ENCODE measurements at places on chromosomes 2 and 18. TPM values are rescaled to one million over a fixed set of nuclear protein-coding genes. Genes with fewer than 3 reads are reported as not detected.

DNA sequence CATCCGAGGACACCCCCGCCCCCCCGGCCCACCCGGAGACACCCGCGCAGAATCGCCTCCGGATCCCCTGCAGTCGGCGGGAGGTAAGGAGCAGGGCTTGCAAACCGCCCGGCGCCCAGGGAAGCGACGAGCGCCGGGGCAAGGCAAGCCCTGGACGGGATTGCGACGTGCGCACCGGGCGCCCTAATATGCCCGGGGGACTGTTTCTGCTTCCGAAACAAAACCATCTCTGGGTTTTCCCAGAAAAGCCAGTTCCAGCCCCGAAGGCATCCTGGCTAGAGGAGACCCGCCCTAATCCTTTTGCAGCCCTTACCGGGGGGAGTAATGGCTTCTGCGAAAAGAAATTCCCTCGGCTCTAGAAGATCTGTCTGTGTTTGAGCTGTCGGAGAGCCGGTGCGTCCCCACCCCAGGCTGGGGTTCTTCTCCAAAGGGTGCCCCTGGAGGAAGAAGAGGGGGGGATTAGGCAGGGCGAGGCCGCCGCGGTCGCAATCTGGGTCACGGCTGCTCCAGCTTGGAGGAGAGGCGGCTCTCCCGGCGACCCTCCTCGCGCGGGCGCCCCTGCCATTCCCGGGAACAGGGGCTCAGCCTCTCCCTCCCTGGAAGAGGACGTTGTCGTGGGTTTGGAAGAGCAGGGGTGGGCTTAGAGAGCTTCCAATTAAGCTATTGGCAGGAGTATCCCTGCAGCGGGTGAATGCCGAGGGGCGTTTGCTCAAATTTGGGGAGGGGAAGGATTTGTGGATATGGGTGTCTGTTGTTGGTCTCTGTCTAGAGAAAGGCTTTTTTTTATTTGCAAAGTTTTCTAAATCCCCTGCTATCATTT, 521 bp downstream of the MYCN start:
- no peak for DNase-seq

GRCh38 chr2:128327180-128327964, 8.7 kb upstream of the HS6ST1 start:
- DNase-seq: no peak

DNA sequence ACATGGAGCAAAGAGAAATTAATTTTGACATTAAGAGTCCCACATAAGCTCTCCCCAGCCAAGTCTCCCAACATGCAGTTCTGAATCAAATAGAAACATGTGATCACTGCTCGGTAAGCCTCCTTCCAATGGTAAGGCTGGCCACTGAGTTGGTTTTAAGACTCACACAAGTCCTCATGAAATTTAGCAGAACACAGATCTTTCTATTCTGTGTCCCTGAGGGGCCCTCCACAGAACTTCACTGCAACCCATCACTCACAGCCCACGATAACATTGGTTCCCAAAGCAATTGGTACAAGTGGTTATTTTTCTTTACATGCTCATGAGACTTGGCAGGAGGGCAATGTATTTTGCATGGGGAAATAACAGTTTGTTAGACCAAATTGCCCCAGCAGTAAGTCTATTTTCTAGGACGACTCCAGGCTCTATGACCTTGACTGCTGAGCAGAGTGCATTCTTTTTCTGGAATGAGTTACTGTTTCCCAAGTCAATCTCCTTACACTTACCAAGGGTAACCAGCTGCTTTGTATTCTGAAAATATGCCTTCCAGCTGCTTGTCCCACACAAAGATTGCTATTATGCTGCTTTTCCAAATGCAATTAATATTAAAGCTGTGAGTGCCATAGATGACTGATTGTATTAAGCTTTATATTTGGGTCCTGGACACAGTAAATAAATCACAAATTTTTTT, 142.3 kb upstream of the TANK start:
- DNase-seq: peak; percentile 73

Gene BMP10
- not detected for total RNA-seq

Gene CYP26B1
- 25.9 TPM for total RNA-seq

Gene CRYGC
- not detected for total RNA-seq

Gene SOX11
- 6.6 TPM for total RNA-seq

Gene ERICH2
- total RNA-seq: 0.79 TPM

Data from skin of body (tissue), 3 donors.